Activated CD4-positive, CD25-positive, alpha-beta regulatory T cell treated with anti-CD3 and anti-CD28 coated beads, Interleukin-2, amount 50 U/mL, for 72 hours (primary cell): ENCODE measurements at places on chromosomes 5 and 9.

- DNase-seq = no peak
Measured at GRCh38 chr5:16033187-16033925, 146.2 kb downstream of the MARCHF11 start.

- no peak for DNase-seq
Measured at GRCh38 chr5:159135896-159136531, 36.3 kb upstream of the EBF1 start.

- no peak for DNase-seq
Measured at GRCh38 chr9:92187390-92187789, 72.2 kb upstream of the SPTLC1 start.

DNA sequence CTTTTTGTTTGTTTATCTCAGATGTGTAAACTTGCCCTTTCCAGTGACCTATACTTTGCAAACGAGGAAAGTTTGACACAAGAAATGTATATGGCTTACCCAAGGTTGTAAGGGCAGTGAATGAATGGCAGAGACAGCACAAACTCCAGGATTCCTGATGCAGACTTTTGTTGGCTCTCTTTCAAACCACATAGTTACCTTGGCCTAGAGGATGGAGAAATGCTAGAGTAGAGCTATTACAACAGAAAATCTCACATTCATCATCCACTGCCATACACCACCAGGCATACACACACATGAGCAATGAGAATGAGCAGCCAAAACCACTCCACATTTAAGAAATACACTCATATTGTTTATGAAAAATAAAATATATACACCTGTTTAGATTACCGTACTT, 387.0 kb downstream of the TLR4 start:
- DNase-seq = no peak

GRCh38 chr9:76004526-76004925, 114.1 kb downstream of the PCSK5 start:
- no peak for DNase-seq

DNA sequence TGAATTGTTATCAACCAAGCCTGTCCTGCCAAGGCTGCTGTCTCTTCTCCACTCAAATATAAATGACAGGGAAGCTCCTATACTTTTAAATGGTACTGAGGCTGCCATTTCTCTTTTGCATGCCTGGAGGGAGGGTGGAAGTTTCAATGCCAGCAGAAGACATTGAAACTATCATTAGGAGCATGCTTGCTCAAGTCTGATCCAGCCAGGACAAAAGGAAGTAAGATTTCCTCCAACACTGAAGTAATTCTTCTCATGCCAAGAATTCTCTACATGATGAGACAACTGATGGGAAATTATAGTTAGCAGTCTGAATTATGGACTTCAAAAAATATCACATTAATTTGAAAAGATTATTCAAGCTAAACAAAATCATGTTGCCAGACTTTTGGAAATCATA, 5.4 kb downstream of the SPINK6 start:
- no peak for DNase-seq

DNA sequence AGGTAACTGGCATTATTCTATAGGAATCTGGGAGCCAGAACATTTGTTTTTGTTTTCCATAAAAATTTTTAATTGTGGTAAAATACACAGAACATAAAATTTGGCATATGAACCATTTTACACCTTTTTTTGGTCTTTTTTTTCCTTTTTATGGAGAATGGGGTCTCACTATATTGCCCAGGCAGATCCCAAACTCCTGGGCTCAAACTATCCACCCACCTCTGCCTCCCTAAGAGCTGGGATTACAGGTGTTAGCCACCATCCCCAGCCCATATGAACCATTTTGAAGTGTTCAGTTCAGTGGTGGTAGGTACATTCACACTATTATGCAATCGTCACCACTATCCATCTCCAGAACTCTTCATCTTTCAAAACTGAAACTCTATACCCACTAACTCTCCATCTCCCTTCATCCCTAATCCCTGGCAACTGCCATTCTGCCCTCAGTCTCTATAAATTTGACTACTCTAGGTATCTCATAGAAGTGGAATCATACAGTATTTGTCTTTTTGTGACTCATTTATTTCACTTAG, 13.4 kb downstream of the ZMAT2 start:
- no peak for DNase-seq

GRCh38 chr5:142669477-142669876, 16.4 kb downstream of the FGF1 start:
- no peak for DNase-seq

GRCh38 chr9:27534131-27534530, 4.5 kb upstream of the MOB3B start:
- no peak for DNase-seq

GRCh38 chr5:180718810-180719453, 20.9 kb downstream of the OR2Y1 start:
- no peak for DNase-seq

DNA sequence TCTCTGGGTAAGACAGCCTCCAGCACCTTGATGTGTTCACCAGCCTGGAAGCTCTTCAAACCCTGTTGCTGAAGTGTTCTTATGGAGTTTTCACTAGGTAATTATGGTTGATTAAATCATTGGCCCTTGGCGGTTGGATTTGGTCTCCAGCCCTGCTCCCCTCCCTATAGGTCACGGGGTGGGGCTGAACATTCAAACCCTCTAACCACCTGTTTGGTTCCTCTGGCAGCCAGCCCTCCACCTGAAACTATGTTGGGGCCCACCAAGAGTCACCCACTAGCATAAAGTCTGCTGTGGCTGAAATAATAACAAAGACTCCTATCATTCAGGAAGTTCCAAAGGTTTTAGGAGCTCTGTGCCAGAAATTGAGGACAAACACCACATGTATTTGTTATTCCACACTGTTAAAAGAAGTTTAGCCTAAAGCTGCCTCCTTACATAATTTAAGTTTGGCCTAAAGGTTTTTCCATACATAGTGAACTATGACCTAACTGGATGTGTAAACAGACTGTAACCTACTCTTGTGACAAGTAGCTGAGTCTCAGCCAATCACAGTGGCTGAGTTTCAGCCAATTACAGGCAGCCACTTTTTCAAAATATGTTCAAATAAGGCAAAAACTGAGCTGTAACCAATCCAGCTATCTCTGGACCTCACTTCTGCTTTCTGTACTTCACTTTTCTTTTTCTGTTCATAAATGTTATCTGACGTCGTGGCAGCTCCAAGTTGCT, 34.8 kb downstream of the TMEM252 start:
- no peak for DNase-seq

GRCh38 chr5:176847726-176848290, 37.4 kb downstream of the UNC5A start:
- no peak for DNase-seq

GRCh38 chr5:79613549-79613948, 1.3 kb downstream of the TENT2 start:
- no peak for DNase-seq

- DNase-seq = no peak
Measured at GRCh38 chr9:86511614-86512360, 157.6 kb upstream of the TUT7 start.

DNA sequence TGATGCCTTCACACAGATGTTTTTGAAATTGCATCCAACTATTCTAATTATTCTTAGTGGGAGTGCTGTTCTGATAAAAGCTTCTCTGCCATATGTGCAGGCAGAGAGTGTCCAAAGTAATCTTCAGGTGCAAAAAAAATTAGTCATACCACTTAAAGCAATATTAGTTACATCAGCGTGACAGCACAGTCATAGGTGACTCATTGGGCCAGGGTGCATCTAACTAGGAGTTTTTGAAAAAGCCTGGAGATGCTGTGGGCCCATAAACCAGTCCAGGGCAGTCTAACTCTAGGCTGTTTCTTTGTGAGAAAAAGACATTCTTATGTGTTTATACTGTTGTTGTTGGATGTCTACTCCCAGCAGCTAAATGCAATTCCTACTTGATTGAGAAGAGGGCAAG, 33.0 kb upstream of the C6 start:
- DNase-seq = no peak

- DNase-seq = no peak
Measured at GRCh38 chr5:115888027-115888426, 46.3 kb downstream of the AP3S1 start.

DNA sequence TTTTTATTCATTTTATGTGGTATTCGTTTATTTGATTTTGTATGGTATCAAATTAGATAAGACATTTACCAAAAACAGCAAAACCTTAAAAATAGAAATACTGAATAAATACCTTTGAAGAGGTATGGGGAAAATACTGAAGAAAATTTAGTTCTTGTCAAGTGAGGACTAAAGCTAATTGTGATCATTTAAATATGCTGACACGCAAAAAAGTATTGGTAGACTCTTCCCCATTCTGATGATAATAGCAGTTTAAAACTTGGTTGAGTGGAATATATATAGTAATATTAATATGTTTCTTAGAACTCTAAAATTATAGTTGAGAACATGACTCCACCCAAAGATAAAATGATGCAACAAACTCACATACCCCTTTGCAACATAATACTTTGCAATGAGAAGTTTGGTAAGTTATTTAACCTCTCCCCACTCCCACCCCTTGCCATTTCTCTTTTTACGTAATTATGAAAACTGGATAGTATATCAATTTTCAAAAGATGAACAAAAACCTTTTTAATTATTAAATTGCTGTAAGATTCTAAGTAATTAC, 30.1 kb upstream of the SNX24 start:
- no peak for DNase-seq

DNA sequence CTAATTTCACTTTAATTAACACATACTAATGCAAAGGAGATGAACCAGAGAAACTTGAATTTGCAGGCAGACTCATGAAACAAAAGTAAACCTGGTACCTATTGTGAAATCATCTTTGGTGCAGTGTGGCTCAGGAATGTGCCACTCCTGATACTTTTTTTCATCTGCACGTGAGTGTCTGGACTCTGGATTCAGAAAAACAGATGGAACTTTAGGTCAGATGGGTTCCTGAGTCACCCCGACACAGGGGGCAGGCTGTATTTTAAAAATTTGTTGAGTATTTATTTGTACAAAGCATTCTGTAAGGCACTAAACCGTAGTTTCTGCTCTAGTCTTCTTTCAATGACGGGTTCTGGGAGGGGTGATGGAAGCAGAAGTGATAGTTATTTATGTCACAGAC, 52.2 kb upstream of the TUT7 start:
- no peak for DNase-seq

DNA sequence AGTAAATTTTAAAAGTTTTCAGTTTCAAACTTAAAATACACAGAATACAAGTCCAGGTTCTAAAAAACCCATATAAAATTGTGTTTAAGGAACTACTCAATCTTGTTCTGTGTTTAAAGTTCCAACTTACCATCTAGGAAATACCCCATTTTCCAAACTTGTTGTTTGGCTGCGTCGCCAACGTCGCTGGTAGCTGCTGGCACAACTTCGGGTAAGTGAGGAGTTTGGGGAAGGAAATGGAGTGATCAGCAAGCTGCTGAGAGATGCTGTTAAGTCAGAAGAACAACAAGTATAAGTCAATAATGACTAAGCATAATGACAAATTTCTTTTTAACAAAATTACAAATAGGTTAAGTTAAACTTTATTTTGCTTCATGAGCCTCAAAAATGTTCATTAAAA, 71.3 kb upstream of the RAPGEF6 start:
- DNase-seq = no peak

- no peak for DNase-seq
Measured at GRCh38 chr5:8213701-8214240, 344.8 kb downstream of the MTRR start.

DNA sequence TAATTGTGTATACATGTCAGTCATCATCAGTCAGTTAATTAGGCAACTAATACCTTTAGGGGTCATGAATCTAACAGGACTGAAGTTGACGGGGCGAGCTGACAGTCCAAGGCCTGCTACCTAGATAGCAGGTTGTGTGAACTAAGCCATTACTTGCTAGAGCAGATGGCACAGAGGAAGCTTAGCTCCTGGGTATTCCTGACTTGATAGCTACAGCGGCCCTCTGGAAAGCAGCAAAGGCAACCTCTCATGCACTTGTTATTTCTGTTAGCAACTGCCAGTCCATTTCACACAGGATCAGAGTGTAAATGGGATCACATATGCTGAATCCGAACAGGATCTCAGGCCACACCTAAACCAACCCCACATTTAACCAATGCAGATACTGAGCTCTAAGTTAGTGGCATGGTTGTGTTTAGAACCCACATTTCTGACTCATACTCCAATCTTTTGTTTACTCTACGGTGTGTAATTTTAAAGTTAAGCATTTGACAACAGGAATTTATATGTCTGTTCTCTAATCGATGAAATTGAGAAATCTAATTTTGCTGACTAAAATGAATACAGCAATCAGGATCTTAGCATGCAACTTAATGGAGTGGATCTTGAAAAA, 521.3 kb upstream of the ZNF608 start:
- DNase-seq = no peak

DNA sequence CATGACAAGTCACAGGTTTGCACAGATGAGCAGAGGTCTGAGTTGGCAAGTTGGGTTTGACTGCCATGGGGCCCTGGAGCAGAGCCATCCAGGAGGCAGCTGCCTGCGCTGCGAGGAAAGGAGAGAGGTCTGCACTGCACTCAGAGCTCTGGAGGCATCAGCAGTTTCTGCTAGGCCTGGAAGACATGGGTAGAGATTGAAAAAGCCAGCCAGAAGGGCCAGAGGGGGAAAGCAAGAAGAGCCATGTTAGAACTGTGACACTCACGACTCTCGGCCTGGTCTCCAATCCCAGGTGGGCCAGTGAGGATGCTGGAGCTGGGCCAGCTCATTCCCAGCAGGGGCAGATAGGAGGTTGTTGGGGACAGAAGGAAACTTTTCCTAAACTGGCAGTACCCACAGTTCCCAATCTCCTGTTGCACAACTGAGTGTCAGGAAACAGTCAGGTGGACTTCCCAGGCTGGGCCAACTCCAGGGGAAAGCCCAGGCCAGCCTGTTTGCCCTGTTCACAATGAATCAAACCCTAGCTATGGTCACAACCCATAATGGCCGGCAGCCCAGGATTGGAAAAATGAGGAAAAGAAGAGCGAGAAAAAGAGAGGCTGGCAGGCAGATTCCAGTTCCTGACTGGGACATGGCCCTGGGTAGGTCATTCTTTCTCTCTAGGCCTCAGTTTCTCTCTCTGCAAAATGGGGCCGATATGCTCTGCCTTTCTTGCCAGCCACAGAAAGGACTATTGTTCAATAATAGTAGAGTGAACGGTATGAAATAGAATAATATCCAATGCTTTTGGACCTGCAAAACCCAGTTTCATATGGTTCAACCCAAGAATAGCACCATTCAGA, 7.8 kb upstream of the ORM1 start:
- no peak for DNase-seq

GRCh38 chr5:7907612-7908011, 38.7 kb downstream of the MTRR start:
- no peak for DNase-seq

- no peak for DNase-seq
Measured at GRCh38 chr9:135485832-135486231, 6.2 kb downstream of the PPP1R26 start.
